Activated CD8-positive, alpha-beta memory T cell treated with anti-CD3 and anti-CD28 coated beads, Interleukin-2, amount 50 U/mL, for 4 hours (primary cell): ENCODE measurements at places on chromosomes 5 and 9.

- no peak for DNase-seq
Measured at GRCh38 chr5:172939071-172939470, 20.2 kb upstream of the RPL26L1 start.

DNA sequence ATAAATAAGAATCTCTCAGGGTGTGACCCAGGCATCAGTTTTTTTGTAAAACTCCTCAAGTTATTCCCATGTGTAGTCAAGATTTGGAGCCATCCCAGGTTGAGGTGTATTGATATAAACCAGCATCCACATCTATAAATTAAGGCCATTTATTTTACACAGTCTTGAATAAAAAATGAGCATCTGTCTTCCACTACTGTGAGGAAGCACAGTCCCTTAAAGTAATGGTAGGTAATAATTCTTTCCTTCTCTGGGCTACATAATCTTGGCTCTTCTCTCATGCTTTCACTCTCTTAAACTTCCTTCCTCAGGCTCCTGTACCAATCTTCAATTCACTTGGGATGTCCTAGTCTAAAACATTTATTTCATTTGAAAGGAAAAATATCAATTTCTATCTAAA is 110.3 kb downstream of the PDE4D start:
- no peak for DNase-seq

DNA sequence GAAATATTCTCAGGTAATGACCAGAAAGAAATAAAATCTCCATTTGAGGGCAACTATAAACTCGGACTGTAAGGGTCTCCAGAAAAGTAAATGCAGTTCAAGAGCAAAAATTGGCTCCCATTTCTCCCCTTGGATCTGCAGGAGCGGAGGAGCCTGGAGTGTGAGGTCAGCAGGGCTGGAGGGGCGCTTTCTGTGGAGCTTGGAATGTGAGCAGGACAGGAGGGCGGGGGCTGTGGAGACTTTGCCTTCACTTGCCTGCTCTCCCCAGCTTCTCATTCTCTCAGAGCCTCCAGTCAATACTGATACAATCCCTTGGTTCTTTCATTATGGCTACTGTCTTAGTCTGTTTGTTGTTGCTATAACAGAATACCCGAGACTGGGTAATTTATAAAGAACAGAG is 162.8 kb upstream of the ANKH start:
- DNase-seq, result no peak

- DNase-seq, result peak; percentile 46
Measured at GRCh38 chr9:73132034-73132776, 19.5 kb upstream of the ANXA1 start.

DNA sequence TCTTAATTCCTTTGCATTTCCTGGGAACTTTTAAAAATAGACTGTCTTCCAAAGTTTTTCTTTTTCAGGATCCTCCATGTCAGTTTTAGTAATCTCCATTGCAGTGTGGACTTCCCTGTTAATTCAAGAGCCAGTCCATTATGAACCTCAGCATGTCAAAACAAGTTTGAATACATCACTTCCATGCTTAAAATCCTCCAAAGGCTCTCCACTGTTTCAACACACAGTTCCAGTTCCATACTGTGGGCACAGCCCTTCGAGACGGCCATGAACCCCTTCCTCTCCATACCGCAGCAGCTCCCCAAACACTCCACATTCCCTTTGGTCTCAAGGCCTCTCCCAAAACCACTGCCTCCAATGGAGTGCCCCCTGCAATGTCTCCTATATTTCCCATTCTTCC is 19.5 kb downstream of the LIFR start:
- no peak for DNase-seq

GRCh38 chr9:108241384-108242073 is 614.3 kb downstream of the ACTL7B start:
- no peak for DNase-seq

DNA sequence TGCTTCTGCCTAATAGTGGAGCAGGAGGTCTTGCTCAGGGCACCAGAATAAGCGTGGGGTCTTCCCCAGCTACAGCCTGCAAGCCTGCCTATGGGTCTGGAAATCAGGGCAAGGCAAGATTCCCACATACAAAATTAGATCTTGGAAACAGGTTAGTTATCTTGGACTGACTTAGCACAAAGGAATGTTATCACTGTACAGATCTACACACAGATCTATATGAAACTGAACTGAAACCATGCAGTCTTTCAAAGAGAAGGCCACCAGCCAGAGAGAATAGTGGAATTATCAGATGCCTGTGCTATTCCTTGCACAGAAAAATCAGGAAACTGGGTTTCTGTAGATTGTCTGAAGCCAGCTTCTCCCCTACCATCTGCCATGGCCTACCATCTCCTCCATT is 585.7 kb downstream of the ACTL7B start:
- no peak for DNase-seq
